T47D (cell line): ENCODE measurements at places on chromosomes 5 and 9.
A peak's percentile ranks its signal among the peaks of the same experiment; 100 is the strongest.

DNA sequence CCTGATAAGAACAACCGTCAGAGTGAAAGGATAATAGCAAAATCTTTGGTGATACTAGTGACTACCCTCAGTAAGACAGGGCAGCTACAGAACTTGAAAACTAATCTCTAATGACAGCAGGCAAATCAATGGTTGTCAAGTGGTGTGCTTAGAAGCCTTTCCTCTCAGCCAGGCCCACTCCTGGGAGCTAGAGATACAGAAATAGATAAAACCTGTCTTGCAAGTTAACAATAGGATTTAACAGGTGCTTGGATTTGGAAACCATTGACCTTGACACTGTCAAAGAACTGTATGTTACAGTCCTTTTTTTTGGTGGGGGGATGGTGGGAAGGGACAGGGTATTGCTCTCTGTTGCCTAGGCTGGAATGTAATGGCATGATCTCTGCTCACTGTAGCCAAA is 118.6 kb downstream of the BASP1 start:
- DNase-seq = no peak

DNA sequence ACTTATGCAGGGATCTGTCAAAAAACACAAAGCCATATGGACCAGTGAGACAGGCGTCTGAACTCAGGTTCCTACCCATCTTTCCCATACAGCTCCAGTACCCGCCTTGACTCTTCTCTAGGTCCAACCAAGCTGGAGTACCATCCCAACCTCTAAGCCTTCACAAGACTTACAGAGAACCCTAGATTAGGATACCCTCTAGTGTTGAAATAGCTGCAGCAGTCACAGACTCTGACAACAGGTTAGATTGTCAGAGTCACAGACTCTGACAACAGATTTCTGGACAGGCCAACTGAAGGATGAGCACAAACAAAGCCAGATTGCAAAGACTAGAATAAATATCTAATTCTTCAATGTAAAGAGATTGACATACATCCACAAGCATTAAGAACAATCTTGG is 266.1 kb downstream of the GRIA1 start:
- DNase-seq = no peak

DNA sequence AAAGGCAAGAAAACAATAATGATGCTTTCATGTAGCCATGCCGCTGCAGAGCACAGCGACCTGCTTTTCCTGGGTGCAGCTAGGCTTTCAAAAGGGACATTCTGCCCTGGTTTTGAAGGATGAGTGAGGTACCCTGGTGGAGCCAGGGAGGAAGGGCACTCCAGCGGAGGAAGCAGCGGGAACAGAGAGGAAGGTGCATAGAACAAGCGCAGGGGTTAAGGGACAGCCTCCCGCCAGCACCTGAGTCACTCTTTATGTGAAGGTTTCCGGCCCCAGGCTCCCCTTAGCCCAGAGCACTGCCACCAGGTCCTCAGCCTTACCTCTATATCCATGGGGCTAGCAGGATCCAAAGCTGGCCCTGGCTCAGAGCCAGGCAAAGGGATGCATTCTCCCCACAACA is 221.1 kb downstream of the CDK5RAP2 start:
- DNase-seq = no peak

- peak; percentile 85 for DNase-seq
These were observed 27.2 kb downstream of the PRRC2B start for GRCh38 chr9:131420980-131421624.

DNA sequence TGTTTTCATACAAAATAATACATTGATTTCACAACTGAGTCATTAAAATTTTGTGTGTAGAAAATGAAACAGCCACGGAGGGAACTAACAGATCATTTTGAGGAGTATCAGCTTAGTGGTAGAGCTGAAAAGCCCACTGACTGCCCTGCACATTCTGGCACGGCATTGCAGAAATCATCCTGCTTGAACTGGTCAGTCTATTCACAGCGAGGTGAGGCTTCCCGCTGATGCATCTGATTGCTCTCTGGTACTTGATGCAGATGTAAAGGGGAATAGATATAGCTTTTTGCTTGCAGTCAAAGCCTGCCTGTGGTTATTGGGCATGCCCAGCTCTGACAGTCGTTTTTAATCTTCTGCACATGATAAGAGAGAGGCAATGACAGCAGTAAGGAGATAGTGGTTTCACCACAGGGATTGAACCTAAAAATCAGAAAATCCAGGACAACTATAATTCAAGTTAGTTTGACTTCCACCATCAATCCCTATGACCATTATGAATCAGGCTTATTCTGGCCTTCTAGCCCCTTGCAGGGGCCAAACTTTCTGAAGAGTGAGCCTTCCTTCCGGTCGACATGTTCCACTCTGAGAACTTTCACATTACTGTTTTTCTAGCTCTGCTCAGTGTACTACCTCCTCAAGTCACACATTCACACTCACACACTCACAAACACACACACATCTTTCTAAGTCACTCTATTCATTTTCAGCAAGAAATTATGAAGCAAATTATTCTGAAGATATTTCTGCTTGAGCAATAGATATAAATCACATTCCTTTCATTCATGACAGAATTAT is 782.8 kb upstream of the NUDT12 start:
- no peak for DNase-seq

DNA sequence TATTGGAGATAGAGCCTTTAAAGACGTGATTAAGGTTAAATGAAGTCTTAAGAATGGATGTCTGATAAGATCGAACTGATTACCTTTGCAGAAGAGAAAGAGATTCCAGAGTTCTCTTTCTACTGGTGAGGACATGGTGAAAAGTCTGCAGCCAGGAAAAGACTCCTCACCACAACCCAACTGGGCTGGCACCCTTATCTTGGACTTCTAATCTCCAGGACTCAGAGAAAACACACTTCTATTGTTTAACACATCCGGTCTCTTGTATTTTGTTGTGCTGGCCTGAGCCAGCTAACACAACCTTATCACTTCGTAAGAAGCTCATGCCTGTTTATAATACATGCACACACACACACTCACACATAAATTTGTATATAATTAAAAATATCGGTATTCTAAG is 489.1 kb downstream of the PRDM9 start:
- no peak for DNase-seq

DNA sequence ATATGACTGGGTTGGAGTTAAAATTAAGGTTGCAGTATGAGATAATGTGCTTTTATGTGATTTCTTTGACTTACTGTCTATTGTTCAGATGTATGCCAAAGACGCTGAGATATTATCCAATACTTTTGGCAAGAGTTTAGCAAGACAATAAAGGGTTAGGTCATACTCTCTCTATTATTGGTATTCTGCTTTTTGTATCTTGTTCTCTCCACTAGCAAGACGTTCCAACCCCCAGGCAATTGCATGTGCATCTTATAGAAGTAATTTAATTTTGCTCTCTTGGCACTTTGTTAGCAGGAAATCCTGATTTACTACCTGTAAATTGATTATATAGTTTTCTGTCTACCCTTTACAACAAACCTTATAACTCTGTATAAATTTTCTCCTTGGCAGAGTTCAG is 1093.6 kb downstream of the CDH9 start:
- no peak for DNase-seq

GRCh38 chr5:25119650-25120049 is 474.9 kb upstream of the CDH10 start:
- DNase-seq = peak; percentile 77

- no peak for DNase-seq
These were observed 10.5 kb downstream of the GLRX start for GRCh38 chr5:95812074-95812471.

DNA sequence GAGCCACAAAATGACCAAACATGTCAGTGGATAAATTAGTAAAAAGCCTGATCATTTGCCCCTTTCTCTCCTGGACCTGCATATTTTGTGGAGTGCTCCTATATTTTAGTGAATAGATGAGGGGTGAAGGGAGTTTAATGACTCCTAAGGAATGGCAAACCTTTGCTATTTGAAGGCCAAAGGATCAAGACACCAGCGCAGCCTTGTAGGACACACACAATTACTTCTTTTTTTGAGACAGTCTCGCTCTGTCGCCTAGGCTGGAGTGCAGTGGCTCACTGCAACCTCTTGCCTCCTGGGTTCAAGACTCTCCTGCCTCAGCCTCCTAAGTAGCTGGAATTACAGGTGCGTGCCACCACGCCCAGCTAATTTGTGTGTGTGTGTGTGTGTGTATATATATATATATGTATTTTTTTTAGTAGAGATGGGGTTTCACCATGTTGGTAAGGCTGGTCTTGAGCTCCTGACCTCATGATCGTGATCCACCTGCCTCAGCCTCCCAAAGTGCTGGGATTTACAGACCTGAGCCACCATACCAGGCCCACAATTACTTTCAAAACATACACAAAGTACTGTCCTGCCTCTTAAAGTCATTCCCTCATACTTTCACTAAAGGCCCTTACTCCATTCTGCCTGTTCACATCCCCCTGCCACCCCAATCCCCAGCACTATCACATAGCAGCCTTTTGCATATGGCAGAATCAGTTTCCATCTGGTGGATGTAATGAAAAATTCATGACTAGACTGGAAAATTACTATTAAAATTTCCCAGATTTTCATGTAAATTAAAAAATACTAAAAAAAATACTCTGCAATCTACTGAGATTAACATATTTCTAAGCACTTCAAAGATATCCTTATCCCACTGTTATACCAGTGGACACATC is 60.4 kb downstream of the CSNK1A1 start:
- DNase-seq = no peak

- no peak for DNase-seq
These were observed 56.4 kb upstream of the DAPK1 start for GRCh38 chr9:87441251-87441650.

GRCh38 chr5:65986050-65986451 is 59.7 kb downstream of the ERBIN start:
- DNase-seq = no peak

- DNase-seq = no peak
These were observed 31.3 kb downstream of the CPEB4 start for GRCh38 chr5:173919443-173919842.

GRCh38 chr5:106640511-106640910 is 1030.2 kb downstream of the EFNA5 start:
- no peak for DNase-seq

DNA sequence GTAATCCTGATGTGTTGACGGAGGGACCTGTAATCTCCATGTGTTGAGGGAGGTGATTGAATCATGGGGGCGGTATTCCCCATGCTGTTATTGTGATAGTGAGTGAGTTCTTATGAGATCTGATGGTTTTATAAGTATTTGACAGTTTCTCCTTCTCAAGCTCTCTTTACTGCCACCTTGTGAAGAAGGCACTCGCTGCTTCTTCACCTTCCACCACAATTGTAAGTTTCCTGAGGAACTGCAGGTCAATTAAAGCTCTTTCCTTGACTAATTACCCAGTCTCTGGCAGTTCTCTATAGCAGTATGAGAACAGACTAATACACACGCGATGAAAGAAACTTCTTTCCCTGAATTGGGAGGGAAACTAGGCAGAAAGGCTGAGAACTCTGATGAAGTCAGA is 141.1 kb upstream of the RAD23B start:
- DNase-seq = no peak

GRCh38 chr5:178895615-178896571 is at the start of gene ZFP2:
Gene ZFP2 (plus strand): TSS chr5:178895913. CDS start chr5:178931314, 35,401 bp downstream.
- DNase-seq = peak; percentile 79

DNA sequence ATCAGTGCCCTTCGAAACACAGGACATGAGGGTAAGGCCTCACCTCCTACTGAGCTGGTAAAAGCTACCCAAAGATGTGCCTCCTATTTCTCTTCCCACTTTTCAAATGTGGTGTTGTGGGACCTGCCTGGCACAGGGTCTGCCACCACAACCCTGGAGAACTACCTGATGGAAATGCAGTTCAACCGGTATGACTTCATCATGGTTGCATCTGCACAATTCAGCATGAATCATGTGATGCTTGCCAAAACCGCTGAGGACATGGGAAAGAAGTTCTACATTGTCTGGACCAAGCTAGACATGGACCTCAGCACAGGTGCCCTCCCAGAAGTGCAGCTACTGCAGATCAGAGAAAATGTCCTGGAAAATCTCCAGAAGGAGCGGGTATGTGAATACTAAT is 1.9 kb downstream of the IRGM start:
- DNase-seq = peak; percentile 58

- DNase-seq = peak; percentile 26
These were observed 634.8 kb upstream of the FAM174A start for GRCh38 chr5:99900302-99900852.

GRCh38 chr5:115941051-115941675 is 21.1 kb upstream of the LVRN start:
- DNase-seq = no peak

DNA sequence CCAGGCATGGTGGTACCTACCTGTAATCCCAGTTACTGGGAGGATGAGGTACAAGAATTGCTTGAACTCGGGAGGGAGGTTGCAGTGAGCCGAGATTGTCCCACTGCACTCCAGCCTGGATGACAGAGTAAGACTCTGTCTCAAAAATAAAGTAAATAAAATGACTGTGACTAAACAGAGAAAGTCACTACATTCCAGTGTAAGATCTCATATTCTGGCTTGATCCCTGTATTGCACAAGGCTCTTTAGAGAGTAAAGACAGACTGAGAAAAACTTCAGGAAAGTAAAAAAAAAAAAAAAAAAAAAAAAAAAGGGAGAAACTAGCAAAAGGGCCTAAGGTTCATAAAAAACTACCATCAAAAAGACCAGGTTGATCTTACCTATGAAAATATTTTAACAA is 106.6 kb upstream of the PJA2 start:
- no peak for DNase-seq
